D341Med (cell line): ENCODE measurements at places on chromosomes 4 and X.

- peak; percentile 34 for DNase-seq
Observed at GRCh38 chrX:40496728-40497127, 84.0 kb upstream of the ATP6AP2 start.

- peak; percentile 74 for DNase-seq
Observed at GRCh38 chr4:5051278-5052203, at the start of gene STK32B. STK32B (plus strand) TSS chr4:5051480.

- DNase-seq = no peak
Observed at GRCh38 chrX:120242813-120243212, 7.8 kb upstream of the ZBTB33 start.

- DNase-seq = no peak
Observed at GRCh38 chr4:158071931-158072330, 100.9 kb downstream of the GASK1B start.

DNA sequence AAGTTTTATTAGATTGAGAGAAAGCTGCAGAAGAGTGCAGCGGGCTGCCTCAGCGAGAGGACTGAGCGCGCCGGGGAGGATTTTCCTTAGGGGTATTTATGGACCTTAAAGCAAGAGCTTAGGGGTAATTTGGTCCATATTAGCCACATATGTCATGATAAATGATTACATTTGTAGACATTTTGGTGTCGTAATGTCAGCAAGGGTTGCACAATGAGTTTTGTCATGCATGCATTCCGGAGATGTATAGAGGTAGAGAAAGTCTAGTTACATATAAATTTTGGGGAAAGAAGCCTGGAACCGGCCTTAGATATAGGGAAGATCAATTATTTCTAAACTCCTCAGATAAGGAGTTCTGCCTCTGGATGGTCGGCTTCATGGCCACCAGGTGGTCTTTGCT is 10.0 kb downstream of the MGST2 start:
- no peak for DNase-seq
